ENCODE measurements at places on chromosomes 5 and 9.

- DNase-seq, result no peak
These were observed 47.0 kb upstream of the ZNF169 start for GRCh38 chr9:94212091-94212490.

DNA sequence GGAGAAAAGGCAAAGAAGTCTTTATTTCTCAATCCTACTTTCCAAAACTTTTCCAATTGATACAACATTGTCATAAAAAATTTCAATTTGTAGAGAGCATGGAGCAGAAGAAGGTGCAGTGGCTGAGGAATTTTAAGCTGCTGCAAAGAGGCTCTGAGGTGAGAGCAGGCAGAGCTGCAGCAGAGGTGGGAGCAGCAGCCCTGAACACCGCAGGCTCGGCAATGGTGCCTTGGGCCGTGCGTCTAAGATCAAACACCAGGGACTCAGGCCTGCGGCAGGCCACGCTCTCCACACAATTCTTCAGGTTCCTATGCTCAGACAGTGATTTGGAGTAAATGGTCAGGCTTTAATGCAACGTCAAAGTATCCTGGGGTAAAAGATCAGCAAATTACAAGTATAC lies 46.3 kb downstream of the SIL1 start:
- DNase-seq, result no peak

GRCh38 chr5:137308311-137308710 lies 190.8 kb downstream of the SPOCK1 start:
- no peak for DNase-seq

DNA sequence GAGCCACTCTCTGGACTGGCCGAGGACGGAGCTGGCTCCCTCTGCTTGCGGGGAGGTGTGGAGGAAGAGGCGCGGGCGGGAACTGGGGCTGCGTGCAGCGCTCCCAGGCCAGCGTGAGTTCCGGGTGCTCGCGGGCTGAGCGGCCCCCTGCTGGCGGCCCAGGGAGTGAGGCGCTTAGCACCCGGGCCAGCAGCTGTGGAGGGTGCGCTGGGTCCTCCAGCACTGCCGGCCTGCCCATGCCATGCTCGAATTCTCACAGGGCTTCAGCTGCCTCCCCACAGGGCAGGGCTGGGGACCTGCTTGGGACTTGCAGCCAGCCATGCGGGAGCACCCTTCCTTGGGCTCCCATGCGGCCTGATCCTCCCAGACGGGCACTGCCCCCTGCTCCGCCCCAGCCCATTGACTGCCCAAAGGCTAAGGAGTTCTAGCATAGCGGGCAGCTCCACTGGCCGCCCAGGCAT lies 416.9 kb downstream of the MRPS30 start:
- DNase-seq, result no peak

DNA sequence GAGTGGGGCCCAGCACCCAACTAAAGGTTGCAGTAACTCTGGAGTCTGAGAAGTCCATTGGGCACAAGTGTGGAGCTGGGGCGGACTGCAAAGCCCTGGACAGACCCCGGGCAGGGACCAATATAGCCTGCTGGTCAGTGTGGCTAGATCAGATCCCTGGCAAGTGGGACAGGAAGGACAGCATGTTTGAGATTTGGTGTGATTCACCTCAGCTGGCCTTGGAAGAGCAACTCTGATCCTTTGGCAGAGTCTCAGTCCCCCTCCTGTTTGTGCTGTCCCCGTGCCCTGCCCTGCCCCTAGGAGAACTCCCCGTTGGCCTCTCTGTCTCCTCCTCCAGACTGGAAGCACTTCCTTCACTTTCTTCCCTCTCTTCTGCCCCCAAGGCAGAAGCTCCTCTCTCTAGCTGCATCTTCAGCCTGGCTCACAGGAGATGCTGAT lies 255.3 kb downstream of the FSTL4 start:
- DNase-seq, result no peak

GRCh38 chr5:163893281-163893680 lies 387.9 kb downstream of the MAT2B start:
- DNase-seq, result no peak

- no peak for DNase-seq
These were observed at the start of gene ADAM19 for GRCh38 chr5:157575381-157576020. Gene ADAM19 (minus strand): TSS chr5:157575775. CDS start chr5:157575696, 79 bp downstream.

- no peak for DNase-seq
These were observed 925.3 kb downstream of the TLE4 start for GRCh38 chr9:80496901-80497556.

GRCh38 chr5:142664067-142664466 lies 21.8 kb downstream of the FGF1 start:
- DNase-seq, result no peak

DNA sequence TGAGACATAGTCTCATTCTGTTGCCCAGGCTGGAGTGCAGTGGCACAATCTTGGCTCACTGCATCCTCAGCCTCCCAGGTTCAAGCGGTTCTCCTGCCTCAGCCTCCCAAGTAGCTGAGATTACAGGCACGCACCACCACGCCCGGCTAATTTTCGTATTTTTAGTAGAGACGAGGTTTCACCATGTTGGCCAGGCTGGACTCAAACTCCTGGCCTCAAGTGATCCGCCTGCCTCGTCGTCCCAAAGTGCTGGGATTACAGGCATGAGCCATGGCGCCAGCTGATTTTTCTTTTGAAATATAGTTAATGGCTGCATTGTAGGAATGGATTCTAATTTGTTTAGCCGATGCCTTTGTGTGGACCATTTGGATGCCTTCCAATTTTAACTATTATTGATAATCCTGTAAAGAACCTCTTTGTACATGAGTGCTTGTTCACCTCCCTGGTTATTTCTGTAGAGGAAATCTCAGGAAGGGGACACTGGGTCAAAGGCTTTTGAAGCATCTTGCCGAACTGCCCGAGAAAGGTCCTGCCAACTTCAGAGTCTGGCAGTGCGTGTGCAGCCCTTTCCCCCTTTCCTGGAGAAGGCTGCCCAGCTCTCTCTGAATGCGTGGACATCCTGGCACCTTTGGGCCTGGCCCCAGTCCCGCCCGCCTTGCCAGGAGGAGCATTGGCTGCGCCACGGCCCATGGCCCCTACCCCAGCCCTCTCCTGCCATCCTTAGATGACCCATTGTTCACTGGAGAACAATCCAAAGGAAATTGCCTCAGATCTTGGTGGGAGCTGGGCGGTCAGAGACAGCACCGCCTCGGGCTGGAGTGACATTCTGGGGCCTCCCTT lies 8.9 kb upstream of the NUP214 start:
- no peak for DNase-seq

- DNase-seq, result no peak
These were observed 15.6 kb upstream of the GNA14 start for GRCh38 chr9:77663754-77664153.

GRCh38 chr5:14595891-14596290 lies 14.3 kb downstream of the OTULINL start:
- DNase-seq, result no peak

DNA sequence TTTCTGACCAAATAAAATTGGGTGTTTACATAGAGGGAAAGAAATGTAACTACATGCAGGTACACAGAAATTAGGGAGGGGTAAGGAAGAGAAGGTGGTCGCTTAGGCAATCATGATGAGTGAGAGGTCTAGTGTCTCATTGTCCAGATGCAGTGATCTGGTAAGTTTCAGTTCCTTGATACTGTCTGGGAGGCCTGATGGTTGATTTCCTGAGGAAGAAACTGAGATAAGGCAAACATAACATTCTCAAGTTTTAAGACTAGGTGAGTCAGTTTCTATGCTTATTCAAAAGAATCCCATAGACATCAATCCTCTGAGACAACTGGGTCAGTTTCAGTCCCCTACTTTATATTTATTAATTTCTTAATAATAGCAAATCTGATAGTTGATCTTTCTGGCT lies 843.3 kb upstream of the CDH10 start:
- DNase-seq, result no peak

GRCh38 chr5:124865066-124865465 lies 118.6 kb upstream of the ZNF608 start:
- DNase-seq, result no peak

DNA sequence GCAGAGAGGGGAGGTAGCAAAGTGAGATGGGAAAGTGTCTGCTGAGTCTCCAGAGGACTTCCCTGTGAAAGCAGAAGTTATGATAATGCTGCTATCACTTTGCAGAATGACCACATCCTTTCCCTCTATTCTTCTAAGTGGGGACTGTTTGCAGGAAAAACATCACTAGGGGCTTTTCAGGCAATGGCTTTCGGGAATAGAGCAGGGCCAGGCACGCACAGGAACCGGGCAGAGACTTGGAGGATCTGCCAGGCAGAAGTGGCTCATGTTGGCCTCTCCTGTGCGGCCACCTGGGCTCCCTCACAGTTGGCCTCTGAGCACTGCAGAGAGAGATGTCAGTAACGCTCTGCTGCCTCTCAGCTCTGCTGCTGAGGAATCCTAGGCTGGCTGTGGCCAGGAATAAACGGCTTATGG lies 214.7 kb downstream of the MAST4 start:
- DNase-seq, result no peak

- DNase-seq, result no peak
These were observed 234.0 kb downstream of the DIRAS2 start for GRCh38 chr9:90408659-90409058.

- DNase-seq, result no peak
These were observed 25.1 kb upstream of the PCSK1 start for GRCh38 chr5:96458176-96458575.

GRCh38 chr5:81208904-81209303 lies 24.2 kb upstream of the CKMT2 start:
- no peak for DNase-seq

GRCh38 chr9:91815896-91816295 lies 134.1 kb downstream of the ROR2 start:
- DNase-seq, result no peak

DNA sequence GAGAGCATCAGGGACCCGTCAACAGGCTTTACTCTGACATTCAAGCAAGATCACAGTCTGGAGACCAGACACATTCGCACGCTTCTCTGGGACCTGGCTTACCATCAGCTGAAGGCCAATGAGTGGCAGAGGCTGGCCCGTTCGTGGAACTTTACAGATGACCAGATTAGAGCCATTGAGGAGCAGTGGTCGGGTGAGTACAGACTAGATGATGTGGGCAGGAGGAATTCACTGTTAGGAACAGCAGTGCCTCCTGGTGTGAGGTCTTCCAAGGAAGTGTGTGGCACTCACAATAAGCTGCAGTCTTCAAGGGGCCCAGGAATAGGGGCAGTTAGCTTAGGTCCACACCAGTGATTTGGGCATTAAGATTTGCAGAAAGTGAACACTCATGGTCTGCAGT lies 50.4 kb downstream of the POC5 start:
- DNase-seq, result no peak

DNA sequence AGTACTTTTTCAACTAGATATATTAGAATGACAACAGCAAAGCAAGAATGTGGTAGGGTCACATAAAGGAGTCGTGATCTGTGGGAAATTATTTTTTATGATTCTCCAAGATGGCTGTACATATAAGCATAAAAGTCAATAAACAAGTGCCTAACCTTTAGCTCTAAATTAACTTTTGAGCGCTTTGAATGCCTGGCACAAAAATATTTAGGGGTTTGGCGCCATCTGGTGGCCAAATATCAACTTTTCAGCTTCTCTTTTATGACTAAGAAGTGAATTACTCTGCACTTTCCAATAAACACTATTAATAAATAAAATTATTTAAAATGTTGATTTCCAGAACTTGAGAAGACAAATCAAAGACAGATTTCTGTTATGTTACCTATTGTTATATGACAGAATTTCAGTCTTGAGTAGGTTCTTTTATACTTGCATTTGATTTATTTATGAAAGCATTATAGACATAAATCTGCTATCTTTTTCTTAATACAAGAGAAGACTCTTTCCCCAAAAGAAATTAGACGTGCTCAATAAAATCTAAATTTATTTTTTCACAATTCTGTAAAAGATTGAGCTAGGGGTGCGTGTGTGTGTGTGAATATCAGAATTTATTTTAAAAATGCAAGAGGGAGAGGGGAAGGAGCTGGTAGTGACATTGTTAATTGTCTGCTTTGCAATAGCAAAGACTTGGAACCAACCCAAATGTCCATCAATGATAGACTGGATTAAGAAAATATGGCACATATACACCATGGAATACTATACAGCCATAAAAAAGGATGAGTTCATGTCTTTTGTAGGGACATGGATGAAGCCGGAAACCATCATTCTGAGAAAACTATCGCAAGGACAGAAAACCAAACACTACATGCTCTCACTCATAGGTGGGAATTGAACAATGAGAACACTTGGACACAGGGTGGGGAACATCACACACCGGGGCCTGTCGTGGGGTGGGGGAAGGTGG lies 36.7 kb upstream of the ARRDC3 start:
- DNase-seq, result no peak

- DNase-seq, result no peak
These were observed 29.1 kb downstream of the ANKDD1B start for GRCh38 chr5:75640395-75640794.

DNA sequence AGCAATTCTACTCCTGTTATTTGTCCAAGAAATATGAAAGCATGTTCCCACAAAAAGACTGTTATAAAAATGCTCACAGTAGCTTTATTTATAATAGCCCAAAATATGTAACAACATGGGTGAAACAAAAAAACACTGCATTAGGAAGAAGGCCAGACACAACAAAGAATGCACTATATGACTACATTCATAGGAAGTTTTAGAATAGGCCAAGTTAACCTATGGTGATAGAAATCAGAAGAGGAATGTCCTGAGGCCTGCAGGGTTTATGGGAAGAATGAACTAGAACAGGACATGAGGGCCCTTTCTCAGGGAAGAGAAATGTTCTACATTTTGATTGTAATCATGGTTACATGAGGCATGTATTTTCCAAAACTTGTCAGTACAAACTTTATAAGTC lies 24.7 kb upstream of the TAS2R1 start:
- no peak for DNase-seq

DNA sequence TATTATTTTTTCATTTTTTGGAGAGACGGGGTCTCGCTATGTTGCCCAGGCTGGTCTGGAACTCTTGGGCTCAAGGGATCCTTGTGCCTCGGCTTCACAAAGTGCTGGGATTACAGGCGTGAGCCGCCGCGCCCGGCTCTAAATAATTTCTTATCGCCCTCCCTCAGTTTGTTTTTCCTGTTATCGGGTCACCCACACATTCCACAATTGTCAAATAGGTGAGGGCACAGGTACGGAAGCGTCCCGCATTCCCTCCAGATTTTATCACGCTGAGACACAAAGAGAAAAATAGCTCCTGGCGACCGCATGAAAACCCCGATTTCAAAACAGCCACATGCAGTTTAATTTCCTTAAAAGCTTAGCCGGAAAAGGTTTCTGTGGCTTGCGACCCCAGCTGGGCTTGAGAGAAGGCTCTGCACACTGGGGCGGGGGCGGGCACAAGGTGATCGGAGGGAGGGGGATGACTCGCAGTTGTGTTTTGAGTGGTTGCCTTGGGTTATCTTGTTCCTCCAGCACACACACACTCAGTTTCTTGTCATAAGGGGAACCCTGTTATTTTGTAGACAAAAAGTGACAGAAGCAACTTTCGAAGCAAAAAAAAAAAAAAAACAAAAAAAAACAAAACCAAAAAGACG lies 717 bp upstream of the IQGAP2 start:
- no peak for DNase-seq

DNA sequence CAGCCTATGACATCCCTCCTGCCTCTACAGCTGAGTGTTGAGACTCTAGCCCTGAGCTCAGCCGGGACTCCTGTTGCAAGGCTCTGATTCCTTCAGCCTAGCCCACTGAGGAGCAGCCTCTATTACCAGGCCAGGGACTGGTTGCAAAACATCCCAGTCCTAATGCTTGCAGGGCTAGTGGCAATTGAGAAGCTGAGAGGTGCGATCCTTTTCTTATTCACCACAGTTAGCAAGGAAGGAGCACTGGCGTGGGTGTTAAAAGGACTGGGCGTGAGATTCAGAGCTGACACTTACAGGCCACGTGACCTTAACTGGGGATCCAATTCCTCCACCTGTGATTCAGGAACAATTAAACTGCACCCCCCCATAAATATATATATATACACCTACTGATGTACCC lies 58.8 kb downstream of the GARNL3 start:
- no peak for DNase-seq
